Cardiac fibroblast (primary cell): ENCODE measurements at places on chromosomes 4 and X.

DNA sequence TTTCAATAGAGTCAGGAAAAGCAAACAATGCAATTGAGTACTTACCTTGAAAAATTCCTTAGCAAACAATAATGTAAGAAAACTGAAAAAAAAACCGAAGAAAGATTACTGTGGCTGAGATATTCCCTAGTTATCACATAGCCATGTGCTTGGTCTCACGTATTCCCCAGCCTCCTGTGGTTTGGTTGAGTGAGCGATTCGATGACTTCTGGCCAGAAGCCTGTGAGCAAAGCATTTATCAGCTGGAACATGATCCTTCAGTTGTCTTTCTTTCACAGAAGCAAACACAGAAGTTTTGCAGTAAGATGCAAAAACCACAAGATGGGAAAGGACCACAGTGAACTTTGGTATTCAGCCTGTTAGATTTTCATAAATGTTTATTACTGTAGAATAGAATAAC, 1754.3 kb upstream of the AGA start:
- DNase-seq: peak; percentile 1

DNA sequence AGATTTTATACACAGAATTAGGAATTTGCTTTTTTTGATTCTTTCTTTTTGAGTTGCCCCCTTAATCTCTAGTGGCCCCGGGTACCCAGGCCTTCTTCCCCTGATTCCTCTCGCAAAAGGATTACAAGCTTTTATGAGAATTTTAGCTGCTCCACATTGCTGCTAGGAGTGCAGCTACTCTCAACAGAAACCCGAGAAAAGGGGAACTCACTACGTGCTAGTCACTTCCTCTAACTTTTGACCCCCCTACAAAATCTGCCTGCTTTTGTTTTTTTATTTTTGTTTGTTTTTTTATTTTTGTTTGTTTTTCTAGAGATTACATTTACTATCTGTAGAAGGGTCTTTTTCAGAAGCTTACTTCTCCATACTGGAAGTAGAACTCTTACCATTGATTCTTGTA, 64.1 kb downstream of the ZNF81 start:
- no peak for DNase-seq

GRCh38 chr4:87532109-87532508, 2.9 kb upstream of the SPARCL1 start:
- DNase-seq: peak; percentile 39

DNA sequence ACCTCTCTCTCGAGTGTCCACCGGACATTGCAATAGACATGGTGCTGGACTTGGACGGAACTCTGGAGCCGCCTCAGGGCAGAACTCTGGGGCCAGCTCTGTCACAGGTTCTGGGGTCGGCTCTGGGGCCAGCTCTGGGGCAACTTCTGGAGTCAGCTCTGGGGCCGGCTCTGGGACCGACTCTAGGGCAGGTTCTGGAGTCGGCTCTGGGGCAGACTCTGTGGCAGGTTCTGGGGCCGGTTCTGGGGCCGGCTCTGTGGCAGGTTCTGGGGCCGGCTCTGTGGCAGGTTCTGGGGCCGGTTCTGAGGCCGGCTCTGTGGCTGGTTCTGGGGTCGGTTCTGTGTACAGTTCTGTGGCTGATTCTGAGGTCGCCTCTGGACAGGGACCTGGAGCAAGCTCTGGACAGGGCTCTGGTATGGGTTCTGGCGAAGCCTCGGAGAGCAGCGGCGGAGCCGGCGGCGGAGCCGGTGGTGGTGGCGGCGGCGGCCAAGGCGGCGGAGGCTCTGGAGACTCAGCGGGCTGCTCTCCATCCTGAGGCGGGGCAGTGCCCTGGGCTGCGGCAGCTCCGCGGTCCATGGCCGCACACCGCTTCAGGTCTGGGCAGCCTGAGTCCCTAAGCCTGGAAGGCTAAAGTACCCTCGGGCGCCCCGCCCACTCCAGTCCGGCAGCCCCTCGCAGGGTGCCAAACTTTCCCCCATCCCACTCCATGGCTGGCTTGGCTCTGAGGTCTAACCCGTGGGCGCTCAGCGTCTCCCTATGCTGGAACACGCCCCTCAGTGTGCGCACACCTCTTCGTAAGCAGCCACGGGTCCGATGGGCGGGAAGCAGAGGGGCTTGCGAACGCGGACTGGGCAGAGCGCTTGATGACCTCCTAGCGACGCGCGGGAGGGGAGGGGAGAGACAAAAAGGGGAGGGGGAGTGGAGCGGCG, at the start of gene DGKK:
DGKK (minus strand) TSS at position 723 of the 929 bp plus-strand sequence; CDS start at position 576, 147 bp downstream.
- no peak for DNase-seq

- DNase-seq: no peak
Observed at GRCh38 chr4:139522457-139522856, 33.6 kb downstream of the SETD7 start.

DNA sequence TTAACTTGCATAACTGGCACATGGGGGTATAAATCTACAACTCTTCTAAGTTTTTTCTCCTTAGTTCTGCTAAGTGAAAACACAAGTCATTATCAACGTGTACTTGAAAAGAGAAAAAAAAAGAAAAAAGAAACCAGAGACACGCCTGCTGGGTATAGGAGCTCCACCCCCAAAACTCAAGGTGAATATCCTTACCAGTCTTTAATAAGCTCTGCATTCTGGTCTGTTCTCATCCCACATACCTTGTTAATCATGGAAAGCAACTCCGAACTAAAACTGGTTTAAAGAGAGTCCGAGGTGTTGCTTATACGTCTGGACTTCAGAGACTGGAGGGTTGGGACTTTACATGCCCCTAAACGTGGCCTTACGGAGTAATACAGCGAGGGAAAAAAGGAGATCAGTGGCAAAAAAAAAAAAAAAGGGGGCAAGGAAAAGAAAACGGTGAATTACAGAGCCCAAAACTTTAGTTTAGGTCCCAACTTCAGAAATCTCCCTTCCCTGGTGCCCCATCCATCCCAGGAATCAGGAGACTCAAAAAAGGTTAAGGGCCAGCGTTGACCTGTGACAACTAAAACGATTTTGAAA, 1.0 kb downstream of the PGRMC2 start:
- peak; percentile 58 for DNase-seq
